ENCODE measurements at places on chromosomes 2 and 18.
A peak's percentile ranks its signal among the peaks of the same experiment; 100 is the strongest.

DNA sequence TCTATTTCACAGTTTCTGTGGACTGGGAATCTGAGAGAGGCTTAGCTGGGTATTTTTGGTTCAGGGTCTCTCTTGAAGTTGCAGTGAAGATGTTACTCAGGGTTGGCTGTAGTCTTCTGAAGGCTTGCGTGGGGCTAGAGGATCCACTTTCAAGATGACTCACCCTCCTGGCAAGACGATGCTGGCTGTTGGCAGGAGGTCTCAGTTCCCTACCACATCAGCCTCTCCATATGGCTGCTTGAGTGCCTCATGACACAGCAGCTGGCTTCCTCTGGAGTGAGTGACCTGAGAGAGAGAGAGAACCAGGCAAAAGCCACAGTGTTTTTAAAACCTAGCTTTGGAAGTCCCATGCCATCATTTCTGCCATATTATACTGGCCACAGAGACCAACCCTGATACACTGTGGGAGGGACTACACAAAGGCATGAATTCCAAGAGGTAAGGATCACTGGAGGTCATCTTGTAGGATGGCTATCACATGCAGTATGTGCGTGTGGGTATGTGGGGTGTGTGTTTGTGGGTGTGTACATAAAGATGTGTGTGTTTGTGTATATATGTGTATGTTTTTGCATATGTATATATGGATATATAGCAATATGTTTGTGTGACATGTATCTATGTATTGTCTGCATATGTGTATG is 25.1 kb downstream of the DNPEP start:
- peak; percentile 55 for DNase-seq

GRCh38 chr2:29449499-29449898 is 334.3 kb downstream of the CLIP4 start:
- no peak for DNase-seq

DNA sequence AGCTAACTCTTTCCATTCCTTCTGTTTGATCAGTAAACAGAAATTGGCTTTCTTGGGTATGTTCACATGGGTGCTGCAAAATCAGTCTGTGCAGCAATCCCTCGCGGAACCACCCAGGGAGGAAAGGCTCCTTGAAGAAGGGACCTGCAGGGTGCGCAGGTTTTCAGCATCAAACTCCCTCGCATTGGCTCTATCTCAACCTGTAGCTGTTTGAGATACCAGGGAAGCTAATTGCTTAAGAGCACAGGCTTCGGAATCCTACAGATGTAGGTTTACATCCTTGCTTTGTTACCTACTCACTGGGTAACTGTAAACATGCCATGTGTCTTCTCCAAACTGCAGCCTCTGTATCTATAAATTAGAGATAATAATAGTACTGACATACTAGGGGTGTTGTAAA is 43.2 kb downstream of the LAMA3 start:
- DNase-seq = no peak

DNA sequence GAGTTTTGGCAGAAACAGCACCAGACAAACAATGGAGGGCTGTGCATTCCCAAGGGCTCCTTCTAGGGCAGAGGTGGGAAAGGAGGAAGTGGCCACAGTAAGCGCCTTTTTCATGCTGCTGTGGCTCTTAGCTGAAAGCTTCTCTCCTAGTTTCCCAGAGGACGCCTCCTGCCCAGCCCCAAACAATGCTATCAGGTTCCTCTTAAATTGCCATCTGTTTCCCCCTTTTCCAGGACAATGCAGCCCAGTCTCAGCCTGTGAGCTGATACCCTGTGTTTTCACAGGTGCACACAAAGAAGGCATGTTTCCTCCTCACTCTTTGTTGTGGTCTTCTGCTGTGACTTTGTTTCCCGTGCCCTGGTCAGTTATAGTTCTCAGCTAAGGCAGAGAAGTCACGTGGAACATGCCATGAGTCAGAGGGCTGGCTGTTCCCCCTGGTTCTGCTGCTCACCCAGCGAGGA is 5.4 kb upstream of the FAM124B start:
- no peak for DNase-seq

GRCh38 chr18:13494871-13495445 is 231.4 kb downstream of the FAM210A start:
- DNase-seq = no peak

GRCh38 chr2:232809349-232810124 is 33.2 kb upstream of the KCNJ13 start:
- DNase-seq = no peak

DNA sequence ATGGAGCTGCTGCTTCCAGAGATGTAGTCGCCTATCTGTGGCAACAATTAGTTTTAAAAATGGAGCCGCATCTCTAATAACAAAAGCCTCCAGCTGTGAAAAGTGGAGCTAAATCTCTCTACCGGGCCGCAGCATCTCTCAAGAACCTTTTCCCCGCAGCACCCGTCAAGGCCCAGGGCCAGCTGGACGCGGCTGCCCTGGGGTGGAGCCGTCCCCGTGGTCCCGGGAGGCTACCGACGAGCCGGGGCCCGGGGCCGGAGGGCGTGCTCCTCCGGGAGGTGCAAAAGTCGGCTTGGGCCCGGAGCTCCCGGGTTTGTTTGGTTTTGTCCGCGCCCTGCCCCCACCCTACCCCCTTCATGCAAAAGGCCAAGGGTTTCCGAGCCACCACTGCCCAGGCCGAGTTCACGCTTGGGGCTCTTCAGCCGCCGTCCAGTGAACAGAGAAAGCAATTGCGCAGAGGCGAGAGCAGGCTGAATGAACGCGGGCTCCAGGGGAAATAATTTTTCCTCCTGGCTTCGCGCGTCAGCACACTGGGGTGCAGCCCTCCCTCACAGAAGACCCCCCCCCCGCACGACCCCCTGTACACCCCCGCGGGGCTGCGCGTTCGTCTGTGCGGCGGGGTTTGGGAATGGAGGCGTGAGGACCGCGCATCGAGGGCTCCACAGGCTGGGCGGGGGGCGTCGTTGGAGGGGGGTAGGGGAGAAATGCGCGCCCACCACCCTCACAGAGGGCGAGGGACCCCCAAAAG is 557 bp upstream of the GREB1L start:
- DNase-seq = peak; percentile 17

DNA sequence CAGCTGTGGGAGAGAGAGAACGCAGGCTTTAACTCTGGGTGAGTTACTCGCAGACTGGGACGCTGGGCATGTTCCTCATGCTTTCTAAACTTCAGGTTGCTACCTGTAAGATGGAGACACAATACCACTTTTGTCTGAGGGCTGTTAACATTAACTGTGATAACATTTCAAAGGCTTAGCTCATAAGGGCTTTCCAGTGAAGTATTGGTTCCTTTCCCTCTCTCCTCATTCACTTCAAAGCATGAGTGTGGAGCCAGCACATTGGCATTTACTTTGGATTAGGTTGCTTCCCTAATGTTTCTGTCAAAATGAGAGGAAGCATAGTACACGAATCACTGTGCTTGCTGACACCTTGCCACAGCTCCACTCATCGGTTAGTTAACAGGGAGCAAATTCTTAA is 30.2 kb downstream of the INSIG2 start:
- no peak for DNase-seq

DNA sequence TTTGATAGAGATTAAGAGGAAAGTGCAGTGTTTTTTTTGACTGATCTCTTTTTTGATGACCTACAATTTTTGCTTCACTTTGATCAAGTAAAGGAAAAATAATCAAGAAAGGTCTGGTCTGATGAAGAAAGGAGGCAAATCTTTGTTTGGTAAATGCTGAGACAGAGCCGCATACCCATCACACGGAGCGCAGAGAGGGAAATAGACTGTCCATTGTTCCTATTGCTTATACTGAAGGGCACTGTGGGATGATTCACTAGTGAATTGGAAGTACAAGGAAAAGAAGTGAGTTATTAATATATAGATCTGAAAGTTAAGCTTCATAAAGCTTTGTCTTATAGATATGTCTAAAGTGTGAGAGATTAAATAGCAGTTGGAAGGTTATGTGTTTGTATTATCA is 455.1 kb downstream of the PLCL1 start:
- no peak for DNase-seq

- DNase-seq = no peak
Measured at GRCh38 chr2:236803621-236804020, 234.0 kb downstream of the ACKR3 start.

DNA sequence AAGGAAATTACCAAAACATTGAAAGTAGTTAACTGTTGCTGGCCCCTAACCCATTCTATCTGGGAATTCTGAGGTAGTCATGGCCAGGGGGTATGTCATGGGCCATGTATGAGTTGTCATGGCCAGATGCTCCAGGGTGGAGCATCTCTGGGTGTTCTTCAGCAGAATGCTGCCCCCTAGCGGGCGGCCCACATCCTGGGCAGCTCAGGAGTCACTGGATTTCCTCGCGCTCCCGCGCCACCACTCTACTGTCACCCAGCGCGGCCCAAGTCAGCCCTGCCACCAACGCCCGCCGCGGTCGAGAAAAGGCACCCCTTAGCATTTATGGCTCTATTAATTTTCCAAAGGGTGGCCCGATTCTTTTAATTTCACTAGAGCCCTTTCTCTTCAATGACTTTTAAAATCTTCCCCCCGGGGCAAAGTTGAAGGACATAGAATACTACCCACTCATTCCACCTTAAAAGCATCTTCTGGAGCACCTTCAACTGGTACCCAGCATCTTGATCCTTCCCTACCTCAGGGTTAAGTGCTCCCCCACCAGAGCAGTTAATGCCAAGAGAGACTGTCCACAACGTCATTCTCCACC is 41.6 kb downstream of the PKDCC start:
- peak; percentile 90 for DNase-seq

DNA sequence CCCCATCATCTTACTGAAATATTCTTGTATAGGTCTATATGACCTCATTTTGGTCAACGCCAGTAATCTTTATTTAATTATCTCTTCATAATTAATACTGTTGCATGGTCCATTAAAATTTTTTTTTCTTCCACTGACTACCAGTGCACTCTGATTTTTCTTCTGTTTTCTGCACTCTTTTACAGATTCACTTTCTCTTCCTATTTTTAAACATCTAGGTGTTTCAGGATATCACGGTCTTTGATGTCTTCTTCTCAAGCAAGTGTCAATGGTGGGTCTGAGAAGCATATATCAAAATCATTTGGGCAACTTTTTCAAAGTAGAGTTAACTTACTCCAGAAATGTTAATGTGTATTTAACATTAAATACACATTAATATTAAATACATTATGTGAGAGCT is 51.4 kb downstream of the CCDC141 start:
- no peak for DNase-seq

- DNase-seq = peak; percentile 46
Measured at GRCh38 chr2:163345795-163346573, 389.8 kb downstream of the FIGN start.

GRCh38 chr18:58152891-58153290 is 108.9 kb downstream of the NEDD4L start:
- DNase-seq = no peak

All from urothelium cell line (cell line).